ENCODE measurements at places on chromosomes 1 and 21.

DNA sequence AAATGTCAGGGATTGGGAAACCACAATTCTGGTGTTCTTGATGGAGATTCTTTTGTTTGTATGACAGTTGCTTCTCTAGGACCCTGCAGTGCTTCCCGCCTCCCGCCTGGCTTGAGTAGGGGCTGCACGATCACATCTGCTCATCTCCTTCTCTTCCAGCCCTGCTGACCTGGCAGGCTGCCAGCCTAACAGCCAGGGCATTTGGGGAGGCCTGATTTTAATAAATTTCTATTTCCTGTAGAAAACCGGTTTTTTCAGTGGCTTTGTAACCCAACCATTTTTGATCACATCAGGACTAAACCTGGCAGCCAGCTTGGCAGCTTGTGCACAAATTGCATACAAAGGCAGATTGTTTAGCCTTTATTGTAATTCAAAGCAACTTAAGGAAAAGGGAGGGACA is 78.9 kb downstream of the UBE2U start:
- DNase-seq, result no peak

GRCh38 chr1:101653482-101653946 is 343.2 kb downstream of the OLFM3 start:
- DNase-seq, result peak; percentile 12

GRCh38 chr1:180440335-180440734 is 62.0 kb downstream of the ACBD6 start:
- no peak for DNase-seq

DNA sequence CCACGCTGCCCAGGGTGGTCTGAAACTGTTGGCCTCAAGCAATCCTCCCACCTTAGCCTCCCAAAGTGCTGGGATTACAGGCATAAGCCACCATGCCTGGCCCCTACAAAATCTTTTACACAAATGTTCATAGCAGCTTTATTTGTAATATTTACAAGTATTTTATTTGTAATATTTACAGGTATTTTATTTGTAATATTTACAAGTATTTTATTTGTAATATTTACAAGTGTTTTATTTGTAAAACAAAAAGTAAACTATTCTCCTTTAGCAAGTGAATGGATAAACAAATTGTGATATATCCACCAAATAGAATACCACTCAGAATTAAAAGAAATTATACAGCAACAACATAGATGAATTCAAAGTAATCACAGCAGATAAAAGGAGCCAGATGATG is 11.4 kb upstream of the FNBP1L start:
- DNase-seq, result no peak

DNA sequence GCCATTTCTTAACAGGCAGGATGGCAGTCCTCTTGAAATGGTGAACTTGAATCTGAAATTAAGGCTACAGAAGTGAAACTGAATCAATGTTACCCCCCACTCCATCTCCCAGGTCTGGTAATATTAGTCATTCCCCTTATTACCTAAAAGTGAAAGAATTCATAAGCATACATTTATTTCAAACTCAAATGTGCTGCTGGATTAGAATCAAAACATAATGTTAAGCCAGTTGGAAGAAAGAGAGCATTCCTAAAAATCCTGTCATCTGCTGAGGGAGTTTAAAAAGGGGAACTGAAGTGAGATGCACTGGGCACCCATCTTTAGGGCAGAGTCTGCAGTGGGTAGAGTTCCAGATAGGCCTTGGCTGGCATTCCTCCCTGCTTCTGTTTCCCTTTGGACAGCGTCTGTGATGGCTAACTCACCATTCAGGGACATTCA is 17.4 kb downstream of the KIAA0319L start:
- DNase-seq, result no peak

GRCh38 chr1:110893908-110894490 is 21.1 kb downstream of the CD53 start:
- DNase-seq, result no peak

DNA sequence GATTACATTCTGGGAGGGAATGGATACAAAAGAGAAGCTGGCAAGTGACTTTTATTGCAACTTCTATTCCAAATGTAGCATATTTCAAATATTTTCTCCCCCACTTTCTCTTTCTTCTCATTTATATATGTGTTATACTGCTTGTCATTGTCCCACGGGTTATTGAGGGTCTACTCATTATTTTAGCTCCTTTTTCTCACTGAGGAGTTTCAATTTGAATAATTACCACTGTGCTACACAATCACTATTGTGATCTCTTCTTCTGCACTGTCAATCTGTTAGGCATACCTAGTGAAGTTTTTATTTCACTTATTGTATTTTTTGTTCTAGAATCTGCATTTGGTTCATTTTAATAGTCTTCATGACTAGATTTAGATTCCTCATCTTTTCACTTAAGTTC is 339.7 kb downstream of the PTPRC start:
- DNase-seq, result no peak

DNA sequence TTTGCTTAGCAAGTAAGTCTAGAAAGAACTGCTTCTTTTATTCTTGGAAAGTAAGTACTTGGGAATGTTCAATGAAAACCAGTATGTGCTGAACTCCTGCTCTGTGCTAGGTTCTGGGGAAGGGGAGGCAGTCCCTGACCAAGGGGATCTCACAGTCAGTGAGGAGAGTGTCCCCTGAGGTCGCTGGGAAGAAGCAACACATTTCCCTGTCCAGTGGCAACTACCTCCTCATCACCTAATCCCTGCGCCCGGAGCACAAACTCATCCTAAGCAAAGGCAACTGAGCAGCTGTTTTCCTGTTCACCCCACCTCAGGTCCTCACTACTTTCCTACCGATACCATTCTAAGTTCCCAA is 61.7 kb upstream of the ANGPTL1 start:
- DNase-seq, result no peak

- DNase-seq, result no peak
Measured at GRCh38 chr1:84165601-84166000, 21.5 kb downstream of the PRKACB start.

GRCh38 chr21:26072666-26073615 is 97.6 kb downstream of the APP start:
- DNase-seq, result no peak

DNA sequence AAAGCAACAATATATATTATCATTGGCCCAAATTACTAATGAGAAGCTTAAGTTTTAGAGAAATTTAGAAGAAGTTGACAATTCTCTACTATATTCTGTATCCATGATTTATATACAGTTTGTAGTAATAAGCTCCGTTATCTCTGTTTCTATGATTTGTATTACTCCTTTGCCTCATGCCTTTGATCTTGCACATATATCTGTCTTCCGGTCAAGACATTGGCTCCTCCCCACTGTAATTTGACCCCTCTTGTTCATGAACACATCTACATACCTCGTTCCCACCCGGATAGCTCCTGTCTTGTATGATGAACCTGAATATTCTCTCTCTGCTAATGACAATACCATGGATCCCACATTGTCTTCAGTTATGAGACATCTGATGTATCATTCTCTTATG is 581.0 kb upstream of the RGS18 start:
- no peak for DNase-seq

- no peak for DNase-seq
Measured at GRCh38 chr1:192639607-192640368, 3.8 kb downstream of the RGS13 start.

DNA sequence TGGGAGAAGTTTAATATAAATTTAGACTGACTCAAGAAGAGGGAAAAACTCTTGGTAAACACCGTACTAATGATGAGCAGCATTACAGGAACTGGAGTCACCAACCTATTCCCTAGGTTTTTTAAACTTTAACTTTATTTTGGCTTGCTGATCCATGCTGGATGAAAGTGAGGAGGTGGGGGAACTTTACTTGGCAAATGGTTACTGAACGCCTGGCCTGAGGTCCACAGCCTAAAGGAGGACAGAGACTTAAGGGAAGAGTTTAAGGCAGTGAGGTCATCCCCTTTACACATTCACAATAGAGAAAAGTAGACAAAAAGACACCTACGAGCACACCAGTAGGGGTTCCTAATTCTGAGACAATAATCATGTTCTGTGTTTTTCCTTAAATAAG is 25.6 kb upstream of the A3GALT2 start:
- DNase-seq, result no peak

DNA sequence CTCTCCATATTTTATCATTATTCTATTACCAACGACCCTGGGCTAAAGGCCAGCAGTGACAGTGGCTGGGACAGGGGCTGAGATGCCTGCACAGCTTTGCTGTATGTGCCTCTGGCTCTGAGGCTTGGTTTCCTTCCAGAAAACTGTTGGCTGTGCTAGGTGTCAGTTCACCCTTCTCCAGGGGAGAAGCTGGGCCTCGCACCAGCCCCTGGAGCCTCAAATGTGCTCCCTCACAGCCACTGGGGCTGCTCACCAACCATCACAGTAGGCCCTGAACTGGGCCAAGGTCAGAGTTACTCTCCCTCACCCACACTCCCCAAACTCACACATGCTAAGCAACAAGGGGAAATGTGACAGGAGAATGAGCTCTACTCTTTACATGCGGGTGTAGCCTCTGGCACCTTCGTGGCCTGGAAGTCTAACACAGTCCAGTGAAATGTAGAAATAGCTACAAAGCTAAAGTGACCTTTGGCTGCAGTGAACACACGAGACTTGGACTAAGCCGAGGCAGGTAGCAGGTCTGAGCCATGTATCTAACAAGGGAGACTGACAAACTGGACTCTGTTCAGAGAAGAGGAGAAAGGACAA is 4.7 kb upstream of the CD160 start:
- peak; percentile 66 for DNase-seq

- no peak for DNase-seq
Measured at GRCh38 chr1:168223681-168224540, 1.9 kb upstream of the SFT2D2 start.

DNA sequence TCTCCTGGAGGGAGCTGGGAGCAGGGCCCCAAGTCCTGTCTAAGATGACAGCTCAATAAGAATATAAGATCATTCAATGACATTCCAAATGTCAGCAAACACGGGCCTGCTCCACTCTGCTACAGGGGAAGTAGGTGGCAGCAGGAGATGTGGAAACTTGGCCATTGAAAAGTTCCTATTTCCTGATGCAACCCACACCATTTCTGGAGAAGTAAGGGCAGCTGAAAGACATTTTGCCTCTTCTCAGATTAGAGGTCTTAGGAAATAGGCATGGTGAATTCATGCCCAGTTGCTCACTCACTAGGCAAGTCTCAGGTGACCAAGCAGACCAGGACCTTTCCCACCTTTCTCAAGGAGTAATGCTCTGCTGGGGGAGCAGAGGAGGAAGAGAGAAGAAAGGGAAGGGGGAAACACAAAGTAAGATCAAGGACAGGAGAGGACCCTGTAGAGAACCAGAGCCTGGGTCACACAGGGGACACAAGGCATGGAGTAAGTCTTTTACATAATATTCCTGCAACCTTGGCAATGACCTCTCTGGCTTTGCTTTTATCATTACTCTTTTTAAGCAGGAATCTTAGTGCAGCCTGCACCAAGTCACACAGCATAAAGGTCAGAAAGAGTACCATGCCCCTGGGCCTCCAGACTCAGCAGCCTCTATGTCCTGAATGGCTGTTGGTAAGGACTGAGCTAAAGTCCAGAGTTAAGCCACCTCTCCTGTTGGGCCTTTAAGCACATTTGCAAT is 68.9 kb downstream of the DMAP1 start:
- DNase-seq, result no peak

DNA sequence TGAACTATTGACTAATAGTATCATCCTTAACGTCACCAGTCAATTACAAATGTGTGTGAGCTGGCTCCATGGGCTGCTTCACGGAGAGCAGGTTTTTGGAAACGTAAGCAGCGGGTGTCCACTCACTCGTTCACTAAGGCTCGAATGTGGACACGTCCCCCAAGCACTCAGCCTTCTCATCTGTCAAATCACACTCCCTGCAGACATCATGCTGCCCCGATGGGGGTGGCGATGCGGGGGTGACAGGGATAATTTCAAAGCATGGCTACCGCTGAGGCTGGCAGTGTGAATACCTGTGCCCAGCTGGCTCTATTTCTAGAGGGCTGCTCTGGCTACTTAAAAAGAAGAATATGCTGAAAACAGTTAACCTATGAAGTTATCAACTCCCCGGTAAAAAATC is 71.3 kb downstream of the CAPZB start:
- no peak for DNase-seq

GRCh38 chr1:109773203-109773899 is 9.6 kb upstream of the EPS8L3 start:
- peak; percentile 82 for DNase-seq

GRCh38 chr21:36155603-36156338 is 853 bp upstream of the DOP1B start:
- peak; percentile 83 for DNase-seq

DNA sequence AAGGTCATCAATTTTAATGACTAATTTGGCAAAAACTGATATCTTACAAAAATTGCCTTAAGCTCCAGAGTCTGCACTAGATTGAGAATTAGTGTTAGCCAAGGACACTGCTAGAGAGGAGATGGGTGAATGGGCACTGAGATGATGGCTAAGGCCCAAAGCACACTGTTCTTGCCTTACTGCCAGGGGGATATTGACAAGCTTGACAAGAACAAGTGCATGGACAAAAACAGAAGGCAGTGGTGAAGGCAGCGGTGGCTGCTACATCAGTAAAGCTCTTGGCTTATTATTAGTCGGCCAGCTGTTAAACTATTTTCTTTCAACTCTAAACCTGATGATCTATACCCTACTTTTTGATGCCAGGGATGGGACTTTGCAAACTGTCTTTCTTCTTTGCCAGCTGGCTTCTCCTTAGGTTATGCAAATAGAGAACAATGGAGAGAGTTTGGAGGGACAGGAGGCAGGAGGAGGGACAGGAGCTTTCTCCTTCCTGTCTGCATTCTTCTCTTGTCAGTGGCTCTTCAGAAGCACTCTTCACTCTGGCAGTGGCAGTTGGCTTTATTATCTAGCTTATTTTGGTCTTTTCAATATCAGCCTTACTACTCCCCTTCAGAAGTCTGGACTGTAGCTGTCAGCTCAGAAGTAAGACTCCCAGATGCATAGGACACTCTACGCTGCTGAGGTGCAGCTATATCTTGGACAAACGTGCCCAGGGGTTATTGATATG is 853.5 kb upstream of the TMPRSS15 start:
- DNase-seq, result no peak

- no peak for DNase-seq
Measured at GRCh38 chr1:183918589-183918988, 113.7 kb downstream of the RGL1 start.

DNA sequence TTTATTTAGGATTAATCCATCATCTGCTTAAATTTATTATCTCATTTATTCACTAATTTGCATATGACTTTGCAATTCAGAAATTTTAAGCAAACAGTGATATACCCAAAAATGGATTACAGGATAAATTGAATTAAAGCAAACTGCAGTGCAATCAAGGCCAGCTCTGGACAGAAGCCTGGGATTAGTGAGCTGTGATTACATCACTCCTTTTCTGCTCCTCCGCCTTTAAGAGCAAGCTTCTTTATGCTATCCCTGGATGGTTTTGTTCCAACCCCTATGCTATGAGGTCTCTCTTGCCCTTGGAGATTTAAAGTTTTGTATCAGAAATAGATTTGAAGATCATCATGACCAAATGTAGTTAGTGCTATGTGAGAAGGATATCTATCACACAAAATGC is 32.6 kb downstream of the GPR52 start:
- no peak for DNase-seq

DNA sequence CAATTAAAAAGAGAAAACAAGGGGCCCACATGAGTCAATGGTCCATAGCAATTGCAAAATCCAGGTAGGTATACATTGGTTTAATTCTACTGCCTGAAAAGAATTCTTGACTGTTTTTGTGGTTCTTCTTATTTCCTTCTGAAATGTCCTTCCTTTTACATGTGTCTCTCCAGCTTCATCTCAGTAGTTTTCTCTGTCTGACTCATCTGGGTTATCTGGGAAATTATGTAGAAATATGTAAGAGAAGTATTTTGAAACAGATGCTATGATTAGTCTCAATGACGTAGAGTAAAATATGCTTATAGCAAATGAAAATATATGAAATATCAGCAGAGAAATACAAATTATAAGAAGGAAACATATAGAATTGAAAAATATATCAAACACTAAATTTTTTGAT is 953.2 kb downstream of the BRINP3 start:
- no peak for DNase-seq

GRCh38 chr1:38539931-38540330 is 319.6 kb downstream of the RRAGC start:
- no peak for DNase-seq

All from Caco-2 (cell line).